ENCODE measurements at places on chromosomes 12 and 14. TPM values are rescaled to one million over a fixed set of nuclear protein-coding genes. Genes with fewer than 3 reads are reported as not detected.

FGD6 gene
- 1.1 TPM for polyA plus RNA-seq

FAIM2 gene
- polyA plus RNA-seq = 1,023 TPM

AKAP3 gene
- polyA plus RNA-seq = 1.0 TPM

SERPINA1 gene
- not detected for polyA plus RNA-seq

TRPV4 gene
- not detected for polyA plus RNA-seq

MUCL1 gene
- not detected for polyA plus RNA-seq

IL26 gene
- polyA plus RNA-seq = not detected

BDKRB1 gene
- polyA plus RNA-seq = not detected

SDSL gene
- polyA plus RNA-seq = 4.2 TPM

MTHFD1 gene
- polyA plus RNA-seq = 36.5 TPM

INHBC gene
- polyA plus RNA-seq = not detected

Measured in Purkinje cell (primary cell).